ENCODE measurements at places on chromosomes 3 and 15.

DNA sequence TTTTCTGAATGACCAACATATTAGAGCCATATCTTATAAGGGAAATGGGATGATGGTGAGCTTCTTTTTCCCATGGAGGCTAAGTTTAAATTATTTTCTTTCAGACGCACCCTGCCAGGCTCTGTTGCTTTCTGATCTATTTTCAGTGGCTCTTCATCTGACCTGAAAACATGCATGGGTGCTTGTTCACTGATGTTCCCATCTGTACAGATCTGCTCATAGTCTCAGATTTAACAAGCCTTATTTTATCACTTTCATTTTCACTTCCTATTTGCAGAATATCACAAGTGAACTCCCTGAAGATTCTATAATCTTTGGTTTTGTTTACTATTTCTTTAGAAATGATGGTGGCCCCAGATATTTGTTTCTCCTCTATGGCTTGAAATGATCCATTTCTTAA is 31.1 kb upstream of the SUCLG2 start:
- DNase-seq: peak; percentile 9

GRCh38 chr3:21729888-21730459 is 21.0 kb downstream of the ZNF385D start:
- DNase-seq: no peak

DNA sequence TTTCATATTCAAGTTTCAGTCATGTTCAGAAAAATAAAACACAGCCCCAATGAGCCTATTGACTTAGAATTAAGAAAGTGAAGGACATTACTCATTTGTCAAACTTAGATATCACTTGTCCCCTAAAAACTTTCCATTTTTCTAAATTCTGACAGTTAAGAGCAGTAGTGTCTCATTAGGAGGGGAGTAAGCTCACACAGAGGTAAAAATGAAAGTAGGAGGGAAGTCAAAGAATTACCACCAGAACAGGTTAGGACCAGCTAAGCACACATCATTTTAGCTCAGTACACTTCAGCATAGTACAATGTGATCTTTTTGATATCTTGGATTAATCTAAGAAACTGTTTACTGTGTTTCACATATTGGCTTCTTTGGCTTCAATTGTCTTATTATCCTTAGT is 64.3 kb downstream of the OSTN start:
- DNase-seq: no peak

GRCh38 chr15:86041399-86041798 is 38.3 kb upstream of the AGBL1 start:
- no peak for DNase-seq

GRCh38 chr3:41608347-41608746 is 353.6 kb downstream of the ULK4 start:
- no peak for DNase-seq

GRCh38 chr3:150970665-150971324 is 1.7 kb downstream of the CLRN1 start:
- no peak for DNase-seq

GRCh38 chr3:107432646-107433045 is 55.4 kb downstream of the CCDC54 start:
- no peak for DNase-seq

- no peak for DNase-seq
These were observed 662.0 kb upstream of the CCDC54 start for GRCh38 chr3:106715286-106715685.

DNA sequence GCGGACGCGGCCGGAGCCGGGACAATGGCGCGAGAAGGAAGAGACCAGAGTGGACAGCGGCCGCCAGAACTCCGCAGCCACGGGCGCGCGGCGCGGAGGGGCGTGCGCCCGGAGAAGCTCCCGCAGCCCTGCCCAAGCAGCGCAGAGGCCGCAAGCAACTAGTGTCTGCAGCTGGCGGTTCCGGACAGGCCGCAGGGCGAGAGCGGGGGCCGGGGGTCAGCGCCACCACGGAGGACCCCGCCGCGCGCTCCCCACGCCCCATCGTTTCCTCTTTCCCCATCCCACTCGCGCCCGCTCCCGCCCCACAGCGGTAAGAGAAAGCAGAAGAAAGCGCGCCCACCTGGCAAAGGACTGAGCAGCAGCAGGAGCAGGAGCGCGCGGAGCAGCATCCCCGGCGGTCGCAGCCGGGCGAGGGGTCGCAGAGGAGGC is 440 bp downstream of the PRTG start:
- DNase-seq: peak; percentile 22

DNA sequence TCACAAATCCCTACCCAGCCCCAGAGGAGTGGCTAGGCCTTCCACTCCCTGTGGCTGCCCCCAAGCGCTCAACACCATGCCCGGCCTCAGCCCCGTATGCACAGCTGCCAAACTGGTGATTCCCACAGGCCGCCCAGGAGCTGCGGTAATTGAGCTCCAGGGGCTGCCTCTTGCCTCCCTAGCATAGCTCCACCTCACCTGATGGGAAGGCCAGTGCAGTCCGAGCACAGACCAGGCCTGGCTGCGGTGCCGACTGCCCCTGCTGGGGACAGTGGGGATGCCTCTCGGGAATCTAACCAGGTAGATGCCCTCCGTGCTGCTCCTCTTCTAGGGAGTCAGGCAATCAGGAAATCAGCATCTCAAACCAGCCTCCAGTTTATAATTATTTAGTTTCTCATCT is 25.9 kb downstream of the SCN5A start:
- DNase-seq: no peak

DNA sequence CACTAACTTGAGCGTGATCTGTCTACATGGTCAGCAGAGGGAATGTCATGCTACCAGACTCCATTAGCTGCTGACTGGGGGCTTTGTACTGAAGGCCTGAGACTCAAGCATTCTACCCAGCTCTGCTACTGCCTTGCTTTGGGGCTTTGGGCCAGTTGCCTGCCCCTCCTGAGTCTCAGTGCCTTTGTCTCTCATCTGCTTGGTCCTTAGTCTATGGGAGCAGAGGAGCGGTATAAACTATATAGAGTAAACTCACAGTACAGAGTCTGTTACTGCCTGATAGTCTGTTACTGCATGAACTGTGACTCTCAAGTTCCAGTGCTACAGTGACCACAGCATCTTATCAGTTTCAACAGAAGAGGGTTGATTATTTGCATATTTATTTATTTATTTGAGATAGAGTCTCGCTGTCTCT is 38.5 kb upstream of the C15orf39 start:
- DNase-seq: no peak

DNA sequence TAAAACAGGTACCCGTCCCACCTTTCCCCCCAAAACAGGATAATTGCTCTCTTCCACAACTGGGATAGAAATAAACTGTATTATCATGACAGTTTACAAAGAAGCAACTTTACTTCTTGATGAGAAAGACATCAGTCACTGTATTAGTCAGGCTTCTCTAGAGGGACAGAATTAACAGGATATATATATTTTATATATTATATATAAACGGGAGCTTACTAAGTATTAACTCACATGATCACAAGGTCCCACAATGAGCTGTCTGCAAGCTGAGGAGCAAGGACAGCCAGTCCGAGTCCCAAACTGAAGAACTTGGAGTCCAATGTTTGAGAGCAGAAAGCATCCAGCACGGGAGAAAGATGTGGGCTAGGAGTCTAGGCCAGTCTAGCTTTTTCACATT is 18.4 kb upstream of the PLSCR4 start:
- DNase-seq: no peak

DNA sequence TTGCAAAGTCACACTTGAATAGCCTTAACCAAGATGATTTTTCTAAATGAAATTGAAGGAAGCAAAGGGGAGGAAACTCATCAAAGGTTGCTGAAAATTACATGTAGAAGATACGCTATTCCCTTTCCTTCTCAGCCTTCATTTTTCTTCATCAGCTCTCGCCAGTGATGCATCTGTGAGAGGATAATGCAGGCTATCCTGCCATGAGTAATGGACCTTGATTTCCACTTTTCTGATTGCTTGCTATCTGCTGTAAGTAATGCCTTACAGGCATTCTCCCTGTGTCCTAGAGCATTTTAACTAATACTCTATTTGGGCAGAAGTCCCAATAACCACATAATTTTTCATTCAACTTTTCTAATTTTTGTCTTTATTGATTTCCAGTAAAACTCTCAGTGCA is 162.6 kb downstream of the BBX start:
- DNase-seq: no peak

GRCh38 chr15:84702961-84703482 is 12.9 kb downstream of the SEC11A start:
- no peak for DNase-seq

DNA sequence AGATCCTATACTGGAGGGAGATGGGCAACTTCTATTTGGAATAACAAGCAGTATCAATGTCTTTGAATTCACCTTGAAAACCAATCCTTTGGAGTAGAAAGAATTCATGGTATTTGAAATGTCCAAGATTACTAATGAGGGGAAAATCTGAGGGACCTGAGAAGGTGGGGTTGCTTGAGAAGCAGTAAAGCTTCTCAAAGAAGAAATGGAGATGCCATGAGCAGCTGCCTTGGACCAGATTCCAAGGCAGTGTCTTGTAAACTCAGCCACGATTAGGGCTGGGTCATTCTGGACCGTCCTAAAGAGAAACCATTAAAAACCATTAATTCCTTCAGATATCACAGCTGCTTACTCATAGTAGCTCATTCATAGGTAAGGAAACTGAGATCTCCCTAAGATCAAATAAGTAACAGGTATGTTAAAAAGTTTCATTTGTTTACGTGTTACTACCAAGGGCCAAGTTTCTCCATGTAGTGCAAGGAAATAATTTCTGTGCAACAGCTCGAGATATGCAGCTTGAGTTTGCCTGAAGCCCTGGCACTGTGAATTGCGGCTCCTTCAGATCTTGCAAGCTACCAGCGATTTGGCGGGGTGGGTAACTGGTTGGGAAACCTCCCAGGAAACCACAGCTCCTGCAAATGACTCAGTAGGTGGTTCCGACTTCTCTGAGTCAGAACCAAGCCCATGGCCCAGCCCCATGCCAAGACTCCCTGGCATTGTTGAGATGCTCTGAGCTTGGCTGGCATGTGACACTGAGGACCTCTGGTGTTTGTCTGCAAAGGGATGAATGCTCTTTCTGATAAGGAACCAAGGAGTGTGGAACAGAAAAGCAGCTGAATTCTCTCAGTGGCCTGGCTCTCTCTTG is 296.8 kb downstream of the RORA start:
- DNase-seq: no peak

DNA sequence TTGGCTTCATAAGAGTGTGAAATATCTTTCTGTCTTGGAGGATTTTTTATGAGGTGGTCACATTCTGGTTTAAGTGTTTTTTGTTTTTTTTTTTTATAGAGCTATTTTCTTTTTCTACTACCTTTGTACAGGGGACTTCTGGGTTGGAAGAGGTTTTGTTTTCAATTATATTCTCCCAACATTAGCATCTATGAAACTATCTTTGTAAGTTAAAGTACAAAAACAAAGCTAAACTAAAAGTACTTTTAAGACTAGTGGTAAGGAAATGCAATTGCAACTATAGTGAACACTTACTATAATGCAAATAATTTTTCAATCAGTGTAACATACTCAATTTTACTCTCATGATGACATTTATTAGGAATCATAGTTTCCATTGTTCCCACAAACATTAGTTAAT is 688.2 kb downstream of the SI start:
- no peak for DNase-seq

GRCh38 chr15:55743729-55744655 is 1.0 kb upstream of the PRTG start:
- DNase-seq: no peak

DNA sequence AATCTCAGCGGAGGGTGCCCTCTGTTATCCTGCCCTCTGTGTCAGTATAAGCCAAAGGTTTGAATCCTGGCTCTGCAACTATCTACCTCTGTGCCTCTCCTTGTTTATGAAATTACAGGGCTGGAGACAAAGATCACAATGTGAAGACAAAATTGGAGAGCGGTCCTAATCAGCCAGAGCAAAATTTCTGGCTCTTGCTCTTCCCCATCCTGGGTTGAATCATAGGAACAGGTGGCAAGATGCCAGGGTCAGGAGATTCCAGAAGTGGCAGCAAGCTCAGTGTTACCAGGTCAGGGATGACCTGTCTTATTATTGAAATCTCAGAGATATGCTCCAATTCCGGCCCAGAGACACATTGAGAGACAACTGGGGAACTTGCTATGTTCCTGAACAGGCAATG is 2.3 kb upstream of the CCR2 start:
- no peak for DNase-seq

GRCh38 chr3:196227629-196228493 is 11.5 kb downstream of the SLC51A start:
- no peak for DNase-seq

GRCh38 chr15:85749261-85750151 is 45.2 kb downstream of the KLHL25 start:
- DNase-seq: no peak

- no peak for DNase-seq
These were observed 43.0 kb upstream of the SEC13 start for GRCh38 chr3:10363935-10364334.

DNA sequence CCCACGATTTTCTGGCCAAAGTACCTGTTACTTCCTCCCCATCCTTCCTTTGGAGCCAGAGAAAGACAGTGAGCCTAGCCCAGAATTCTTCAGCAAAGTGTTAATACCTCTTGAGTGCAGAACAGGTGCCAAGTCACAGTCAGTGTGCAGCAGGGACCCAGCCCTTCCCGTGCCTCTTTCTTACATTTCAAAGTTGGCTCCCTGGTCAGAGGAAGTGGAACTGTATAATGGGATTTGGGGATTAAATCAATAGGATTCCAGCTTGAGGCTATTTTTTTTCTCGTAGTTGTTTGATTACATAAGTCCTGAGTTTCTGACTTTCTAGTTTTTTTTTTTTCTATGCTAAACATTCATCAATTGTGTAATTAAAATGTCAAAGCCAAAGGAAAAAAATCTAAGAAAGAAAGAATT is 52.6 kb upstream of the ABHD10 start:
- no peak for DNase-seq

- no peak for DNase-seq
These were observed 109.4 kb downstream of the ATG7 start for GRCh38 chr3:11381563-11381962.

- no peak for DNase-seq
These were observed 73.0 kb upstream of the GLCE start for GRCh38 chr15:69087366-69087976.

GRCh38 chr15:92803852-92804609 is 96.1 kb upstream of the CHD2 start:
- no peak for DNase-seq

DNA sequence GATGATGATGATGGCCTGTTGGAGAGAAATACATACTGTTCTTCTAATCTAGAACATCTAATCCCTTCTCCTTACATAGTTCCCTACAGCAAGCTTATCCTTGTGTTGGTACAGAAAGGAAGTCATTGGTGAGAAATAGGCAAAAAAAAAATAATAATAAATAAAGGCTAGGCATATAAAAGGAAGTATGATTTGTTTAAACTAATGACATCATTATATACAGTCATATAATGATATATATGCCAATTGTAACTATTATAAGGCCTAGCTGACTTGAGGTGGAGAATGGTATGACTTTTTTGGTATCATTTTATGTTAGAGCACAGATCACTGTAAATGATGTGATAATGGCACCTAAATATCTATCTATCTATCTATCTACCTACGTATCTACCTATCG is 142.4 kb downstream of the DUT start:
- no peak for DNase-seq

GRCh38 chr15:61807281-61807929 is 252.8 kb downstream of the VPS13C start:
- no peak for DNase-seq

- DNase-seq: no peak
These were observed 60.0 kb downstream of the AKAP13 start for GRCh38 chr15:85440451-85440850.
